ENCODE measurements at places on chromosomes 16 and 17.

DNA sequence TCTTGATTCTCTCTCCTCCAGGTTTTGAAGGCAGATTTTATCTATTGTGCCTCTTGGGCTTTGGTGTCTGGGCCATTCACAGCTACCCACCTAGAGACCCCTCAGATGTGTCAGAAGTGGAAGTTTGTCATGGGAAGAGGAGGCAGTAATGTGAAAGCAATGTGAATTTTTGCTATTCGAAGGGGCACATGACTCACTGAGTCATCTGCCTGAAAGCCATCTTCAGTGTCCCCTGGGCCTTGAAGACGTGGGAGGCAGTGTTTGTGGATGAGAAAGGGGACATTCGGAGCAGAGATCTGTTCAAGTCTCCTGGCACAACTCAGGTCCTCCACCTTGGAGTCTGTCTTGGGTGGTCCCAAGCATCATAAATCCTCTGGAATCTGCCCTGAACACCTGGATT lies 530.2 kb downstream of the NPIPA7 start:
- no peak for DNase-seq

GRCh38 chr16:65154321-65154720 lies 32.5 kb upstream of the CDH11 start:
- no peak for DNase-seq

- DNase-seq: no peak
Measured at GRCh38 chr17:81803728-81804558, at the start of gene GCGR. GCGR (plus strand) TSS chr17:81804150; CDS start chr17:81809019, 4,869 bp downstream.

DNA sequence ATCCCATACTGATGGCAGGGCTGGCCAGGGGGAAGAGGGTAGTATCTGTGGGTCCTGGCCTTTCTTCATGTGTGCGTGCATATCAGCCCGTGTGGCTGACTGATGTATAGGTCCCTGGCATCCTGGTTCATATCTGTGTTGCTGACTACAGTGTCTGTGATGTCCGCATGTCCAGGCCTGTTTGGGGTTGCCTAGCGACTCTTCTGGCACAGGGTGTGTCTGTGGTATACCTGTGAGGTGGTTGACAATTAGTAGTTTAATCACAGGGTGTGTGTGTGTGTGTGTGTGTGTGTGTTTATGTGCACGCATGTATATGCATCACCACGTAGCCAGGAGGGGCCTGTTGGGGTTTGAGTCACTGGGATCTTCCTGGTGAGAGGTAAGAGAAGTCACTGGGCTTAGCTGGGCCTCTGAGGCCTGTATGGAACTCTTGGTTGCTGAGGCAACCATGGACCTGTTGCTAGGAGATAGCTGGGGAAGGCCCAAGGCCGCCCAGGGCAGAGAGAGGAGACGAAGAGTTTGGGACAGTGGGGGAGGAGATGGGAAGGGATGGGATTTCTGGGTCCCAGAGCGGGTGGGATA lies 603 bp upstream of the TMEM95 start:
- DNase-seq: no peak

DNA sequence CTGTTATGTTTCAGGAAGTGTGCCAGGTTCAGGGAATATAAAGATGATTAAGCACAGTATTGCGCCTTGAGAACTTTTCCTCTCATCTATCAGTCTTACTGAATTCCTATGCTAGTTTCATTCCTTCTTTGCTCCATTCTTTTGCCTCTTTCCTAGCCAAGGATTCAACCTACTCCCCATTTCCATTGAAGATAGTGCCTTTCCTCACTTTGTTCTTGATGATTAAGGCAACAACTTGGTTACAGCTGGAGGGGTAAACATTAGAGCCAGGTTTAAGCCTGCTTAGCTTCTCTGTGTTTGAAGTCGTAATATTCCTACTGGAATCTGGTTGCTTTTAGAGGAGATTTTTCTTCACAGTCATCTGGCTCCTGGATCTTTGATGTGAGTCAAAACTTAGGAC lies 75.1 kb downstream of the NQO1 start:
- DNase-seq: no peak

GRCh38 chr16:11677959-11678881 lies 10.0 kb downstream of the SNN start:
- peak; percentile 87 for DNase-seq

DNA sequence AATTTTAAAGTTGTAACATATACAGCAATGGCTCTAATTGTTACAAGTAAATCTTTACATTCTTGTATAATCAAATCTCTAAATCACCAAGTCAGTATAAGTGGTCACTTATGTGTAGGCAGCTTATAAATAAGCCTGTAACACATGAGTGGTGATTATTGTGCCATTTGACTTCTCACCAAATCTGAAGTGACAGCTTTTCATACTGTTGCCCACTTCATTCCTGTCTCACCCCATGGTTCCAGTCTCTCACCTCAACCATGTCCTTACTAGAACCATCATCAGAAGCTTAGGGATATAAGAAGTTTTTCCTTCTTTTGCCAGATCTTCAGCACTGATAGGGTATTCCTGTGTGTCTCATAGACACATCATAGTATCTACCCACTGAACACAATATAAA lies 23.5 kb downstream of the TNRC6A start:
- no peak for DNase-seq

GRCh38 chr16:46918905-46919792 lies 35.0 kb downstream of the GPT2 start:
- no peak for DNase-seq
